ENCODE measurements at places on chromosomes 2 and 18. TPM values are rescaled to one million over a fixed set of nuclear protein-coding genes. Genes with fewer than 3 reads are reported as not detected.

DNA sequence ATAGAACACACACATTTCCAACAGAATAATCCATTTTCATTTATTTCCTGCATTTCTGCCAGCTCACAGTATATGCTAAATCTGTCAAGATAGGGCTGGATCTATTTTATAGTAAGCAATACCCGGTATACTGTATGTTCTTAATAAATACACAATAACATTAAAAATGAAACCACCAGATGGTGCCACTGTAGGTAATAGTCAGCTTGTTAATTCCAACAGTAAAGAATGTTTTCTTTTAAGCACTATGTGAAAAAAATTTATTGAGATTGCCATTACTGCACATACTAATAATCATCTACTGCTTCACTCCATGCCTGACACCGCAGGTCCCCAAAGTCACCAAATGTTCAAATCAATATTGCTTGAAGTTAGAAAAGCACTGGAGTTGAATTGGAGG lies 131.5 kb upstream of the PGAP1 start:
- DNase-seq = no peak

AOX1 gene
- total RNA-seq = 48.2 TPM

- no peak for DNase-seq
Measured at GRCh38 chr2:85257970-85258605, 69.7 kb downstream of the TGOLN2 start.

DNA sequence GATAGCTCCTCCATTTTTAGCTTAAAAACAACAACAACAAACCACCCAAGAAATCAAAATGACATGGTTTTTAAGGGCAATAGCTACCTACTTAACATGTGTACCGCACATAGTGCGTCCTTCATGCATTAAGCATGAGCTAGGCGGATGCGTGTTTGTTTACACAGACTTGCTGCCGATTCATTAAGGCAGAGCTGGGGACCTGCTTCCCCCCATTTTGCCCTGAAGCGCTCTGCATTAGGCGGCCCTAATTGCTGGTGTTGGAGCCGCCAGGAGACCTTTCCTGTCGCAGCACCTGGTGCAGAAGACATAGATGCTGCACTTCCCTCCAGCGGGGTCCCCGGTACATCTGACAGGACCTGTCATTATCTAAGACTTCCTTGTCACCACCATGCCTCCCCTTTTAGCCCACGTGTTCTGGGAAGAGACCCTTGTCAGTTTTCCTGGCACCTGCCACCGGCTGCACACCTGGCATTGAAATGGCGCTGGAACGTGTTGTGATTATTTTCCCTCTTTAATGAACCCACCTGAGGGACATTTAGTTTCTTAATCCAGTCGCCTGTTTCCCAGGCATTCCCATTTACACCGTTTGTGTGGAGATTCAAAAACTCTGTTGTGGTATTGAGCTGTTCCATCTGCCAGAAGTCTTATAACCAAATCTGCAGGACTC lies 261.1 kb upstream of the RAB12 start:
- no peak for DNase-seq

IL36B gene
- total RNA-seq = not detected

Data from sigmoid colon (tissue), 7 donors.